DMS79 (cell line): ENCODE measurements at places on chromosomes 12 and 14.

GRCh38 chr12:77231501-77231918 is 166.1 kb upstream of the E2F7 start:
- no peak for DNase-seq

DNA sequence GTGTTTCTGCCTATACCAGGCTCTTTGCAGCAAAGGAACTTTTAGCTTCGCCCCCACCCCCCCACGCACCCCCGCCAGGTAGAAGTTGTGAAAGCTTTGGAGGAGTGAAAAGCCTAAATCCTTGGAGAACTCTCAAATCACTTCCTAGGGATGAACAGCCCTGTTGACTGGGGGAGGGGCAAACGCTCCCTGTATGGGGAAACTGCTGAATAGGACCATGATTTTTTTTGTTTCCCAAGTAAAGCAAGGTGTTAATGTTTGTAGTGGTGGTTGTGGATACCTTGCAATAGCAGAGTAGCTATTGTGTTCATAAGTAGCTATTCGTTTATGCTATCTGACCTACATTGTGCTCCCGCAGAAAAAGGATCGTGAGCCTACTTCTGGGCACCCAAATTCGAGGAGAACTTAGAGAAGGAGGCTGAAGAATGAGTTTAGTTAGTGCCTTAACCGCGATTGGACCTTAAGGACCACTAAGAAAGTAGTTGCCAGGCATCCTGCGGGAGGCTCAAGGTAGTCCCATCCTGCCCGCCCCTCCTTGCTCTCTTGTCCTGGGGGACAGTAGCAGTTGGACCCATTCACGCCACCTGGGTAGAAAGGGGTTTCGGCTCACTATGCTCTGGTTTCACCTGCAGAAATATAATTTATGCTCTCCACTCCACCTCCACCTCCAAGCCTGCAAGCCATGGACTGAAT is 901 bp upstream of the NFKBIA start:
- DNase-seq = peak; percentile 73

- no peak for DNase-seq
Measured at GRCh38 chr12:27805238-27805637, 25.2 kb upstream of the MANSC4 start.

GRCh38 chr12:104463368-104463767 is 6.6 kb downstream of the CHST11 start:
- DNase-seq = no peak

GRCh38 chr12:15774819-15775218 is 14.4 kb downstream of the EPS8 start:
- no peak for DNase-seq

DNA sequence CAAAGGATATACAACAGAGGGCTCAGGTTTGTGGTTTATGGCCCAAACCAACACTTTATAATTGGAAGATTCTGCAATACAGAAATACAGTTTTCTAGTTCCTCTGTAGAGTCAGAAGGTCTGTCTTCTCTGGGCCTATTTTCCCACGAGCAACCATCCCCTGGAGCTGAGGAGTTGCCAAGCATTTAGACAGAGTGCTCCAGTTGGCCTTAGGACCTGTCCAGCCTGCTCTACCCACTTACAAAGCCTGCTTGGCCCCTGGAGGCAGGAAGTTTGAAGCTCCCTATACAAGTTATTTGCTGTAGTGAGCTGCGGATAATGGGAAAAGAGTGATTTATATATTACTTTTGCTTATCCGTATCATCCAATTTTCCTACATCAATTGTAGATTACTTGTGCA is 60.8 kb upstream of the HSPB8 start:
- DNase-seq = no peak

DNA sequence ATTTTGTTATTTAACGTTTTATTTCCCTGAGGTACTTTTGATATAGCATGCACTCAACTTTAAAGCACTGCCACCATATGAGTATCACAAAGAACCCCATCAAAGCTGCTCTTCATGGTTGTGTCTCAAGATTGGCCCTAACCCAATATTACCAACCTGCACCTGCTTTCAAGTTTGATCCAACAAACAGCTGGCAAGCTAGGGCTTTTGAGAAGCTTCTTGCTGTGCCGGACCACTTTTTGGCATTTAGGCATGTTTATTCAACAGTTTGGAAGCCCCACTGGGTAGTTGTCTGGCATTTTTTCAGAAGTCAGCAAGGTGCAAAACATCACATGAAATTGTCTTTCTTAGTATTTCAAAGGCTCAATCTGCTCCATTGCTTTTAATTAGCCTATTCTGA is 137.2 kb upstream of the PLEKHA5 start:
- DNase-seq = peak; percentile 100

- peak; percentile 60 for DNase-seq
Measured at GRCh38 chr14:96574633-96575632, 72.8 kb downstream of the PAPOLA start.

GRCh38 chr12:96526110-96526509 is 36.7 kb downstream of the CFAP54 start:
- no peak for DNase-seq

- no peak for DNase-seq
Measured at GRCh38 chr14:37428954-37429353, 166.1 kb downstream of the FOXA1 start.

DNA sequence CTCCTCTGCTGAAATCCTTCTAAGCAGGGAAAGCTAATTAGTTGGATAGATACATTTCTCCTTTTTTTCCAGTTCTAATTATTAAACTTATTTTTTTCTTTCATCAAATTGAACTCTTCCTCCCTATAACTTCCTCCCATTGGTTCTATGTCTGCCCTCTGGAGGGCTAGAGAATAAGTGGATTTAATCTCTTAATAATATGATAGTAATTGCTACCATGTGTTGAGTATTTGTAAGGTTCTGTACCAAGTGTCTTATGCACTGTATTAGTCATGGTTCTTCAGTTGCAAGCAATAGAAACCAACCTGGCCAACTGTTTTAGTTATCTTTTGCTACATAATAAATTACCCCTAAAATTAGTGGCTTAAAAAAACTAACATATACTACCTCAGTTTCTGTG is 190.5 kb upstream of the PLXNC1 start:
- DNase-seq = no peak

DNA sequence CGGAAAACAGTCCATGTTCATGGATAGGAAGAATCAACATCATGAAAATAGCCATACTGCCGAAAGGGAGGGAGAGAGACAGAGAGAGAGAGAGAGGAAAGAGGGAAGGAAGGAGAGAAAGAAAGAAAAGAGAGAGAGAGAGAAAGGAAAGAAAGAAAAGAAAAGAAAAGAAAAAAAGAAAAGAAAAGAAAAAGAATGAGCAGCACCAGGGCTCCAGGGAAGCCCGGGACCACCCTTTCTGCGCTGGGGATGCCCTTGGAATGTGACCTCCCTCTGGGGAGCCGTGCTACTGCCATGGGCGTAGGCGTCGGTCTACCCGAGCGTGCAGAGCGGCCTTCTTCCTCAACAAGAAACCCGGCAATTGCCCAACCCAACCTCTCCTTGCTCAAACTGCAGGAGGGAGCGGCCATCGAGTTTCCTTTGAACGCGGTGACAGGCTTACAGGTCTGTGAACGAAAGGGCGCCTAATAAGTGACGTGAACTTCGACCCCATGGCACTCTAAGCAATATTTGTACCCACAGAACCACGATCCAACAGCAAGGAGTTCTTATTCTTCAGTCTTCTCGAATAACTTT is 16.9 kb downstream of the OR6S1 start:
- no peak for DNase-seq

GRCh38 chr14:42628602-42629001 is 1021.9 kb downstream of the LRFN5 start:
- no peak for DNase-seq

DNA sequence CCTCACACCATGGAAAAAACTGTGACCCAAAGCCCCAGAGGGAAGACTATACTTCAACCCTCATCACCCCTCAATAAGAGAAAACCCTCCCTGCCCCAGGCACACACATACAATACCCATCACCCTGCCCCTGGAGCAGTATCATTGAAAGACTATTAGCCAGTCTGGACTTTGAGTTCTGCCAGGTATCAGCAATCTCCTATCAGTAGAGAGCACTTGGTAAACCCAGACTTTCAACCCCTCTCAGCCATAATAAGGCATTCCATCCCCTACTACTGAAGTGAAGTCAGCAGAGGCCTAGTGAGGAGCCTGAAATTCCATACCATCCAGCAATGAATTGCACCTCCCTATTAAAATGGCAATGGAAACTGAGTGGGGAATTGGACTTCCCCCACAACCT is 16.4 kb upstream of the PRKD1 start:
- DNase-seq = no peak

DNA sequence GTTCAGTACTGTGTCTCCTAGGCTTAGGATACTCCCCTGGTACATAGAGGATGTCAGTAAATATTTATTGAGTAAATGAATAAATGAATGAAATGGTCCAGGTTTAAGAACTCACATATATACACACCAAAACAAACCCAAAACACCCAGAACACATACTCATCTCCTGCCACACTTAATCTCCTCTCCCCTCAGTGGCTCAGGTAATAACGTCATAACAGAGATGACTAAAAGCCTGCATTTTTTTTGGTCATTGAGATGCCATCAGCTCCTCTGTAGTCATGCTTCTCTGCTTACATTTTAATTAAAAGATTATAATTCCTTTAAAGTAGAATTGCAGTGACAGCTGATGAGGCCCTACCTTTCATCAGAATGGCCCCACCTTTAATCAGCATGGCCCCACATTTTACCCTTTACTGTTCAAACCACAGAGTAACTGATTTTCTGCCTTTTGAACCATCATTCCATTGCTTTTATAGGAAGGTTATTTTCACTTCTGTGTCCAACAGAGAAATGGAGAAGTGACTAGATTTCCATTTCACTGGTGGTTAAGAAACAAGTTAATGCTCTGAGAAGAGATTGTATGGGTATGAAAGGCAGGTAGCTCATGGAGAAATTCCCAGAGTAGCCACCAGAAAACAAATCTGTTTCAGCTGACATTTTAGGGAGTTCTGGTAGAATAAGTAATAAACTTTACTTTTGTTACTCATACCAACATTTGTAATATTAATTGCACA is 193.4 kb upstream of the ATP2B1 start:
- DNase-seq = no peak

DNA sequence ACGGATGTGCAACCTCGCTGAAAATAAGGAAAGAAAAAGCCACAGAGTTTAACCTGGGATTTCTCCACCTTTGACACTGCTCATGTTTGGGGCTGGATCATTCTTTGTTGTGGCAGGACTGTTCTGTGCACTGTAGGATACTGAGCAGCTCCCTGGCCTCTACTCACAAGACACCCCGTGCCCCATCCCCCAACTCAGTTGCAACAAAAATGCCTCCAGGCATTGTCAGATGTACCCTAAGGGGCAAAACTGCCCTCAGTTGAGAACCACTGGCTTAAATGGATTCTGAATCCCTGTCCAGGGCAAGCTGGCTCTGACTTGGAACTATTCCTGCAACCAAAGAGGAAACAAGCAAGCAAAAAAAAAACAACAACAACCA is 2.1 kb downstream of the GLTP start:
- no peak for DNase-seq

GRCh38 chr12:82082501-82082900 is 275.7 kb downstream of the CCDC59 start:
- DNase-seq = no peak

DNA sequence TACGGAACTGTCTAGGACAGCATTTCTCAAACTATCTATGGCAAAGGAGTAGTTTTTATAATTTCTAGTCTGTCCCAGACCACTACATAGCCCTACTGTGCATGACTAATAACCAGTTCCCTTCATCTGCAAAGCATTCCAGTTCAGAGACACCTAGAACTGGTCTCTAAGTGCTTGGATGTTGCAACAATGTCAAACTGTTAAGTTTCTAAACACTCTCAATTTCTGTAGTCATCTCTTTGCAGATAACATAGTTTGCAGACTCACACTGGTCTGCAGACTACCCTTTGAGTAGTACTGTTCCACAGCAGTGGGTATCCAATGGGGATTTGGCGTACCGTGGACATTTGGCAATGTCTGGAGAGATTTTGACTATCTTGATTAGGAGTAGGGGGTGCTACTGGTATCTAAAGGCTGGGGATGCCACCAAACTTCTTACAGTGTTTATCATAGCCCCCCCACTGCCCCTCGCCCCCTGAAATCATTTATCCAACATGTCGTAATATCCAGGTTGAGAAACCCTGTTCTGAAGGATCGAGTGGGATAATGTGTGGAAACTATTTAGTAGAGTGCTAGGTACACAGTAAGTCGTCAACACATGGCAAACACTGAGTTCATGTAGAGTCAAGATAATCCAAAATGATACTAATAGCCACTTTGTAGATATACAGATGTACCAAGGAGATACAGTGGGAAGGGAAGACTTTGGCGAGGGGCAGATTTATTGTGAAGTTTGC is 1.7 kb downstream of the C12orf76 start:
- DNase-seq = no peak

DNA sequence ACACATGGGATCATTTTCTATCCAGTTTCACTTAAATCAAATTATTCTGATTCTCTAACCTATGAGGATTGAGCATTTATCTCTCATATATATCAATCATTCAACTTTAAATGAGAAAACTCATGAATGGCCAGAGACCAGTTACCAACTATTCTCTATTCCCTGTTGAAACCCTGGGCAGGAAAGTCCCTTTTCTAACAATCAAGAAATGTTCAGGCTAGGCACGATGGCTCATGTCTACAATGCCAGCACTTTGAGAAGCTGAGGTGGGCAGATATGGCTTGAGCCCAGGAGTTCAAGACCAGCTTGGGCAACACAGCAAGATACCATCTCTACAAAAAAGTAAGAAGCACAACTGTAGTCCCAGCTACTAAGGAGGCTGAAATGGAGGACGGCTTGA is 18.0 kb downstream of the FMNL3 start:
- no peak for DNase-seq

DNA sequence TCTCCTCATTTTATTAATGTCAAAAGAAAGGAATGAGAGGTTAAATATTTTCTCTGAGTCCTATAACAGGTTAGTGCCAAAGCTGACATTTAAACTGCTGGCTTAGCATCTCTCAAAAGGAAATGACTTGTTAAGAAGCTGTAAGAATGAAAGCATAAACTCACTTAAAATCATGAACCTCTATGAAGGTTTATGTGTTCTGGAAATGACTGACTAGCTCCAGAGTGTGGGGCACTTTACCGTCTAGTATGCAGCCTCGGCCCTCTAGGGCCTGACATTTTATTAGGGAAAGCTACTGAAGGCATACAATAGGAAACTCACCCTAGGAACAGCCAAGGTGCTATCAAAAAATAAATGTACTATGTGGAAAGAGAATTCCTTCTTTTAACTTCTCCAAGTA is 35.1 kb downstream of the SPX start:
- DNase-seq = no peak
